Tibial artery (tissue), 4 donors: ENCODE measurements at places on chromosomes 12 and 14.

DNA sequence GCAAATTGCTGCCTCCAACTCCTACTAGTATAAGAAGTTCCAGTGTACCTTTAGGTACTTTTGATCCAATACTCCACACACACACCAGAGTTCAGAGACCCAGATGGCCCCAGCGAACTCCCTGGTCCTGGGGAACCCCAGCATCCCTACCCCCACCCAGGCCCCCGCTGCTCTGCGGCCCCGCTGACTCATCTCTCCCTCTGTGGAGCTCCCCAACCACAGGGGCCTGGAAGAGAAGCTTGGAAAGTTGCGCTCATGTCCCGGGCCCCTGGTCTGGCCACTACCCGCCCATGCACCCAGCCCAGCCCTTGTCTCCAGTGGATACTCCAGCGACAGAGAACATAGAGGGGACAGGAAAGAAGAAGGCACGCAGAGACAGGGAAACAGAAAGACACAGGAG is 4.2 kb upstream of the SP7 start:
- no peak for DNase-seq

GRCh38 chr12:109452489-109452888 is 24.6 kb downstream of the KCTD10 start:
- no peak for DNase-seq

DNA sequence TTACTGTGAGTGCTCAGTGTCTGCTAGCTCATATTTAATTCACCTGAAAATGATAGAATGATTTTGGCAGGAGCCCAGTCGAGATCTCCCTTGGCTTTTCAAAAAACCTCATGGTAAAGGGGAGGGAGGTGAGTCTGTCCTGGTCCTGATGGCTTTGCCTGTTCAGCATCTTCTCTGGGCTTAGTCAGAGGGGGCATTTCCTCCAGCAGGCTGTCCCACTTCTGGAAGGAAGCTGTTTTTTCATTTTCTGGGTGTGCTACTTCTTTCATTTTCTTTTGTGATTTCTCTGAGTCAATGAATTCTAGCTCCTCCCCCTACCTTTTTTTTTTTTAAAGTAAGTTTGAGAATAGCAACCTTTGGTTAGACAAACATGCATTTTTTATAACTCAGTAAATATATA is 58.8 kb downstream of the TMX1 start:
- no peak for DNase-seq

- no peak for DNase-seq
Observed at GRCh38 chr14:104230946-104231345, 92.6 kb downstream of the KIF26A start.

GRCh38 chr14:95102680-95103044 is 54.7 kb downstream of the DICER1 start:
- no peak for DNase-seq

- no peak for DNase-seq
Observed at GRCh38 chr12:77406219-77406905, 341.0 kb upstream of the E2F7 start.

- no peak for DNase-seq
Observed at GRCh38 chr14:75051556-75051899, 261 bp upstream of the MLH3 start.

DNA sequence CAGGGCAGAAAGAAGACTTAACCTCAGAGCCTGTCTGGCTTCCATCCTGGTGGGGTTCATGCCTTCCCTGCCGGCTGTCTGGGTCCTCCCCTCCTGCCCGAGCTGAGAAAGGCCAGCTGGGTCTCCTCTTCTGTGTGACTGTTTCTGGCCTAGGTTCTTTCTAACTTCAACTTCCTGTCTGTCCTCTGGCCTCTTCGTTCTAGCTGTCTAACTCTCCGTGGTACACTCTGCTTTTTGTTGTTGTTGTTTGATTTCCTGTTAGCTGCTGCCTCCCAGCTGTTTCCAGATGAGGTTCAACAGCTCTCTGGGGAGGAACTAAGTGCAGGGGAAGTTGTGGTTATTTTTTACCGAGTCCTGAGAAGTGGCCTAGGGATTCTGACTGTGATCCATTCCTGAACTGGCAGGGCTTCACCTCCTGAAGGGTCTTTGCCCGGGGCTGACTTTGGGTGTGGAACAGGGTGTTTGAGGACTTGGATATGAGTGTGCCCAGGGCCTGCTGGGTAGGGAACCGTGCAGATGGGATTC is 3.2 kb downstream of the MLXIP start:
- no peak for DNase-seq

GRCh38 chr12:12469386-12469785 is 93.3 kb downstream of the DUSP16 start:
- DNase-seq, result no peak

- no peak for DNase-seq
Observed at GRCh38 chr12:112862636-112863290, 44.0 kb upstream of the OAS1 start.

DNA sequence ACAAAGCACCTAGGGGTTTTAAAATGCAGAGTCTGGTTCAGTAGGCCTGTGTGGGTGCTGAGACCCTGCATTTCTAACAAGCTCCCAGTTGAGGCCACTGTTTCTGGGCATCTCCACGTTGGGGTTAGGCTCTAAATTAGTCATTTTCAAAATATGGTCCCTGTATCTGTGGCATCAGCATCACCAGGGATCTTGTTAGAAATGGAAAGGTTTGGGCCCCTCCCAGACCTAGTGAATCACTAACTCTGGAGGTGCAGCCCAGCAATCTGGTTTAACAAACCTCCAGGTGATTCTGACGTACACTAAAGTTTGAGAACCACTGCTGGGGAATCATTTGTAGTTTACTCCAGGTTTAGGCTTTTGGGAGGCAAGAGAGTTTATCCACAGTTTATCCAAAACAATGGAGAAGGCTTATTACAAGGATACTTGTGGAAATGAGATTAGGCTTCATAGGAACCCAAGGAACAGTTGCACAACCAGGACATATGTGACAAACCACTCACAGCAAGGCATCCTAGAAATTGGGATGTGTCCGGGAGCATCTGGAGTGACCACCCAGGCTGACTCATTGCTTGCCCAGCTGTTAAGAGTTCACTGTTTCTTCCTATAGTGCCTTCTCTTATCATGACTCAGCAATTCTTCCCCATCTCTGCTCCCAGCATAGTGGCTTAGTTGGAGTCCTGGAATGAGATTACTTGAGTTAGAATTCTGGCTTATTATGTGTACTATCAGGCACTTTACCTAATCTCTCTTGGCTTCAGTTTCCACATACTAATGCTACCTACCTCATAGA is 71.6 kb upstream of the STXBP6 start:
- no peak for DNase-seq

GRCh38 chr14:101862177-101862576 is 100.7 kb downstream of the PPP2R5C start:
- DNase-seq, result no peak

- DNase-seq, result no peak
Observed at GRCh38 chr12:16008421-16008824, 97.3 kb downstream of the DERA start.

DNA sequence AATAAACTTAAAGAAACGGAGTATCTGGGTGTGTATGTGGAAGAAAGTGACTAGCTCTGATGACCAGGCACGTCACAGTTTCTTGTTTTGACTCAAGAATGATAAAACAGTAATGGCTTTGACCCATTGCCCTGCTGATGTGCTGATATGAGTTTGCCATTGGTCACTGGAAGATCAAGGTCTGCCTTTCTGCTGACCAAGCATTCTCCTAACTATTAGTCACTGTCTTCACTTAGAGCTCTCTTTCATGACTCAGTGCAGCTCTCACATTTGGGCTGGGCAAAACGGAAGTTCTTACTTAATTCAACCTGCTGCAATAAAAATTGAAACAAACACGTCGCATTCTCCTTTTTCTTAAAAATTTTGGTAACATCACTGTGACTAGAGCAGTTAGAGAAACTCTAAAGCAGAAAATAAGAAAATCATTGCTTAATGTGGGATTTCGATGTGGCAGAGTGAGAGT is 366.7 kb downstream of the BTG1 start:
- no peak for DNase-seq

DNA sequence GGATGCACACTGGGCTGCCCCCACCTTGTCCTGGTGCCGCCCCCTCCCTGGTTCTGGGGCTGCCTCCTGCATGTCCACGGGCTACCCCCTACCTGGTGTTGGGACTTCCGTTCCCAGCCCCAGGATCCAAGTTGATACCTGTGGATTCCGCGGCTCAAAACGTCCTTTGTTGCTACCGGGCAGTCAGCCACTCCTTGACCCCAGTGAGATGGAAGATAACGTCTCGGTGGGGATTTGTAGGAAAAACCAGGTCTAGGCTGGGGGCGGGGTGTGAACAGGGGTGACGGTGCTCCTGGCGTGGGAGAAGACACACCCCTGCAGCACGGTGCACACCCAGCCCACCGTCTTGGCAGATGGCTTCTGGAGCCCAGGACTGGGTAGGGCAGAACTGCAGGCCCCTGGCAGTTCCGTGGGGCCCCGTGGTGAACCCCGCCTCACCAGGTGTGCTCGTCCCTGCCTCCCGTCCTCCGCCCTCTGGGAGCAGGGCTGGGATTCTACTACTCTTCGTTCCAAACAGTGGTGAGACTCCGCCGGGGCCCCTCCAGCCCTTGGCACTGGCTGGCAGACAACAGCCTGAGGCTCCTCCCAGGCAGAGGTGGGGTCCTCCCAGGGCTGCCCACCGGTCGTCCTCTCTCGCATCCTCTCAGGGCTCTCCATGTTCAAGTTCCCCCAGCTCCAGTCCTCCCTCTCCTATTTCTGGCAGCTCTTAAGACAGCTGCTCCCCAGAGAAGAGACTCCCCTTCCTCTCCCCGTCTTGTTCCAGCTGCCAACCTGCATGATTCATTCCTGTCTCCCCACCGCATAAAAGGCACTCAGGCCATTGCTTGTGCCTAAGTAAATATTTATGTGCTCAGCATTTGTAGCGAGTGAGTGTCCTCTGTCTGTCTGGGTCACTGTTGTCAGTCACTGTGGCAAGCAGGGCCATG is 75.5 kb downstream of the FBXL14 start:
- DNase-seq, result no peak

GRCh38 chr14:98819867-98820206 is 452.2 kb downstream of the BCL11B start:
- DNase-seq, result no peak

DNA sequence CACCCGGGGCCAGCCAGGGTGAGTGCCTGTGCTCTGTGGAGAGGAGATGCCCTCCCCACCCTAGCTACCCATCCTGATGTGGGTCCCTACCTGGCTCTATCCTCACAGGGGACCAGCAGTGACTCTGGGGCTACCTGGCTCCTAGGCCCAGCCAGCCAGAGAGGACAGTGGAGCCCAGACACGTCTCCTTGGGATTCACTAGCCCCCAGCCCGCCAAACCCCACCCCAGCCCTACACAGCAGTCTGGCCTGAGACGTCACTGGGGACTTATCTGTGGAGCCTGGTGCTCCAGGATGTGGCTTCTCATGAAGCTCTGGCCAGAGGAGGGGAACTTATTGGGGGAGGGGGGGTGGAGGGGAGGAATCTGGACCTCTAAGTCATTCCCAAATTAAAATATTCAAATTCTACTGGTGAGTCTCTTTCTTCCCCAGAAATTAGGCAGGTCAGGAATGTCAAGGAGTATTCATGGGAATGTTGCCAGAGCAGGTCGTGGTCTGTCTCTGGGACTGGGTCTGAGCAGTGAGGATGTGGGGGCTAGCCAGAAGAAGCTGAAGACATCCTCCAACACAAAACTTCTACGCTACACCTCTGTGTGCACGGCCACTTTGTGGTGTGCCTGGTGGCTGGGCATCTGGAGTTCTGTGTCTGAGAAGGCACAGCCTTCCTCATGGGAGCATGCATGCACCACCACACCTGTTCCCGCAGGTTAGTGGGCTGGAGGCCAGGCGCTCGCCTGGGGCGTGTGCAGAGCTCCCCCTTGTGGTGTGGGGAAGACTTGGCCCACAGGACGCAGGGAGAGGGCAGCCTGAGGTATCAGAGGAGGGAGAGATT is 2.7 kb downstream of the CMTM5 start:
- no peak for DNase-seq

GRCh38 chr14:101254805-101255764 is 306.2 kb upstream of the DIO3 start:
- peak; percentile 36 for DNase-seq

GRCh38 chr14:99875836-99876235 is 82.6 kb downstream of the EML1 start:
- DNase-seq, result no peak

GRCh38 chr12:1574865-1575259 is 19.5 kb downstream of the FBXL14 start:
- no peak for DNase-seq

DNA sequence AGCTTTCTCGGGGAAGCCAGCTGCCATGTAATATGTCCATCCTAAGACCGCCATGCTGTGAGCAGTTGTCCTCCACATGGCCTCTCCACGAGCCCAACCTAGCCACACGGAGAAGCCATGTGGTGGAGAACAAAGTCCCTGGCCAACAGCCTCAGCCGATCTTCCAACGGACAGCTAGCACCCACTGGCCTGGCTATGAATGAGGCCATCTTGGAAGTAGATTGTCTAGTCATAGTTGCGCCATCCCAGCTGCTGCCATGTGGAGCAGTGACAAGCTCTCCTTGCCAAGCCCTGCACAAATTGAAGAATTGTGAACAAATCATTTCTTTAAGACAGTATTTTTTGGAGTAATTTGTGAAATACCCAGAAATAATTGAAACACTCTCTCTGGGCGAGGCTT is 49.3 kb upstream of the USP44 start:
- DNase-seq, result no peak

GRCh38 chr12:14994610-14995009 is 21.8 kb downstream of the PDE6H start:
- no peak for DNase-seq

GRCh38 chr14:100372357-100373048 is 49.4 kb downstream of the SLC25A47 start:
- no peak for DNase-seq
